Right cardiac atrium (tissue), 5 donors: ENCODE measurements at places on chromosomes 11 and 22. TPM values are rescaled to one million over a fixed set of nuclear protein-coding genes. Genes with fewer than 3 reads are reported as not detected.

GRCh38 chr11:69296890-69297786 lies 3.2 kb downstream of the MYEOV start:
- peak; percentile 97 for DNase-seq

Gene C1QTNF4
- total RNA-seq: 0.33 TPM

GRCh38 chr11:66915046-66915832 lies 42.9 kb downstream of the PC start:
- no peak for DNase-seq

Gene OR8D4
- total RNA-seq: 0.09 TPM

Gene ATG2A
- 17.9 TPM for total RNA-seq
